ENCODE measurements at places on chromosomes 3 and 15. TPM values are rescaled to one million over a fixed set of nuclear protein-coding genes. Genes with fewer than 3 reads are reported as not detected.

GRCh38 chr3:55000546-55000945, 72.7 kb upstream of the LRTM1 start:
- no peak for DNase-seq

DNA sequence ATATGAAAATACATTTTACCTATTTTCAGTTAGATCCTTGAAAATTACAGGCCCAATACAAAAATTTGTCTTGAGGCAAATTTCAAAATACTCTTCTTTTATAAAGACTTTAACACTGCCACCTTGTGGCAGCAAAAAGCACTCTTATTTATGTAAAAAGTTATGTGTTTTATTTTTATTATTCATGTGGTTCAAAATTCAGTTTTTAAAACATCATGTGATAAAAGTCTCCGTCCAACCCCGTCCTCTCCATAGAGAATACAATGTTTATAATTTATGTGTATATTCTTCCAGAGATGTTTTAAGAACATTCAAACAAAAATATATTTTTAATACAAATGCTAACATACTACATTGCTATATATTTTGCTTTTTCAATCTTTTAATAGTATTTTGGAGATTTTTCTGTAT, 36.9 kb upstream of the TRIM59 start:
- DNase-seq, result no peak

- DNase-seq, result no peak
Measured at GRCh38 chr3:186790261-186790981, 7.0 kb downstream of the EIF4A2 start.

DNA sequence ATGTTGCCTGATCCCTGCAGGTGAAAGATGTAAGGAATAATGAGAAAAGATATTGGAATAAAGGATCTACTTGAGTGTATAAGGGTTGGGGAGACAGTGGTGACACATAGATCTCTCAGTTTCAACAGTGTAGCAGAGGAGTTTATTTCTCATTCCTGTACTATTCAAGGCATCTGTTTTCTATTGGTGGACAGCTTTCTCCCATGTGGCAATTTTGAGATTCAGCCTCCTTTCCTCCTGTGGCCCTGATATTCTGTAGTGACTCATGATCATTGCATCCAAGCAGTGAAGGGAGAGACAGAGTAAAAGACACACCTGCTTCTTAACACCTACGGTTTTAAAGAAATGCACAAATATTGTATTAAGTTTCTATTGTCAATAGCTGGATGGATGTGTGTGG, 327.6 kb downstream of the GRM7 start:
- no peak for DNase-seq

- no peak for DNase-seq
Measured at GRCh38 chr3:46538803-46539442, 27.2 kb downstream of the LRRC2 start.

DUOXA2 gene
- total RNA-seq, result not detected

GRCh38 chr15:53693729-53694475, 65.6 kb downstream of the WDR72 start:
- no peak for DNase-seq

DNA sequence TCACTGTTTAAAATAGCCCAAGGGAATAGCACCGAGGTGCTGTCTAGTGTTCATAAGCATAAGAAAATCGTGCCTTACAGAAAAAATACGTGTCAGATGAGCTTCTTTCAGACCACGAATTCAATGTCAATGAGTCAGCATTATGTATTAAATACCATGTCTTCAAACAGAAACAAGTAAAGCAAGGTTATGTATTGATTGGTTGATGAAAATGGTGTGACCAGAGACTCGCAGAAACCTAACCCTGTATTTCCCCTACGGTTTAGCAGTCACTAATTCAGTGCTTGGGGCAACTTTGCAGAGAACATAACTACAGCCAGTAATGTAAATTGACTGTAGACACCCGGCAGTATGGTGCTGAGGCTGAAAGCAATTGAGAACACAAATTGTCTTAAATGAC, 307.7 kb downstream of the IL5RA start:
- DNase-seq, result no peak

ZNF662 gene
- not detected for total RNA-seq

EXD1 gene
- total RNA-seq, result 0.15 TPM

DNA sequence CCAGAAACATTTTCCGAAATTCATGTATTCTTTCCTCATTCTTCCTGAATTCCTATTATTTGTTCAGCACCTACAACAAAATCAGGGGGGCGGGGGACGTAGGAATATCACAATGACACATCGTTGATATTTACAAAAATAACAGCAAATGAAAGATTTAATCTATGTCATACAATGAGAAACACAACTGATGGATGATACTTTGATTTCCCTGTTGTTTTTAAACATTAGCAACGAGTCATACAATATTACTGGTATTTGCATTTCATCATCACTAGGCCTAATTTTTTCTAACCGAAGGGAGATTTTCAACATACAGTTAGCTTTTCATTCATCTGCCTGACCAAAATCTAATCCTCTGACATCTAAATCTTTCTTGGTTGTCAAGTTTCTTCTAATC, 45.3 kb upstream of the INO80 start:
- no peak for DNase-seq

DNA sequence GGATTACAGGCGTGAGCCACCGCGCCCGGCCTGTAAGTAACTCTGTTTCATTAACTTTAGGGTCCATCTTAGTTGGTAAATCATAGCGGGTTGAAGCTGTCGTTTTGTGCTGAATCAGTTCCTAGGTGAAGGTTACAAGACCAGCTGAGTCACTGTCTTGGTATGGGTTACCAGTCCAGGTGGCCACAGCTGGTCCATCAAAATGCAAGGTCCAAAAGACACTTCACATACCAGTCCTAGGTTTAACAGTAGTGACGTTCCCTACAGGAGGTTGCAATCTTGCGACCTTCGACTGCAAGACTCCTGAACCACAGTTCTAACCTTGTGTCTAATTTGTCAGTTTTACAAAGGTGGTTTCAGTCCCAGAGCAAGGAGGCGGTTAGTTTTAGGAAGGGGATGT, 160.1 kb upstream of the ATP10A start:
- DNase-seq, result no peak
